ENCODE measurements at places on chromosomes 12 and 14.

DNA sequence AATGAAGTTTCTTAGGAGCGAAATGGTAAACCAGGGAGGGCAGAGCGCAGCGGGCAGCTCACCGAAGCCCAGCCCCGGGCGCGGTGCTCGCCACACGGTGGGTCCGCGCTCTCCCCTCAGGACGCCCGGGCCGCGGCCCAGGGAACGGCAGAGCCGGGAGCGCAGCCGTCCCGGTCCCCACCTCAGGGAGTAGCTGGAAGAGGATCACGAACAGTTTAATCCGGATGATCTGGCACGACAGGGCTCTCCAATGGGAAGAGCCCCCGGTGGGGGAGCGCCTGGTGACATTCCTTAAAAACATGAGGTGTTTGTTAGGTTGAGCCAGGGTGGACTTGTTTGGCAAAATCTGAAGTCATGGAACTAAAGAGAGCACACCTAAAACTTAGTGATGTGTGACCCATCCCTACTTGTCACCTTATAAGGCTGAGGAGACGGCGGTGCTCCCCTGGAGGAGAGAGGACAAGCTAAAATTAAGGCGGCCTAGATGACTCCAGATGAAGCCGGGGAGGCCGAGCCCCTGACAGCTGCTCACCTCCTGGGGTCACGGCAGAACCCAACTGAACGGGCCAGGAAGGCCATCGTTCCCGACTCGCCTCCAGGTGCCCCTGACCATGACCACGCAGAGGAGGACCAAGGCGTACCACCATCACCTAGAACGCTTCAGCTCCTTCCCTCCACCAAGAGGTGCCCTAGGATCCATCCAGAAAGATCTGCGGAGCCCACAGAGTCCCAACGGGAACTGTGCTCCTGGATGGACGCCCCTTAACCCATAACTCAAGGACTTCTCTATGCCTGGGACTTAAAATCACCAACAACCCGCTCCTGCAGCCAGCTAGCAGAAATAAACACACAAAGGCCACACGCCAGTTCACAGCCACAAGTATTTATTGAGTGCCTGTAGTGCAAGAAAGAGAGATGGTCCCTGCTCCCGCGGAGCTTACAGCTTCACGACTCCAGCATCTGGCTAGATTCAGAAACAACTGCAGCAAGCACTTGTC lies 866 bp upstream of the PITPNM2 start:
- DNase-seq, result no peak

GRCh38 chr14:102280376-102280962 lies 24.5 kb downstream of the MOK start:
- DNase-seq, result no peak

DNA sequence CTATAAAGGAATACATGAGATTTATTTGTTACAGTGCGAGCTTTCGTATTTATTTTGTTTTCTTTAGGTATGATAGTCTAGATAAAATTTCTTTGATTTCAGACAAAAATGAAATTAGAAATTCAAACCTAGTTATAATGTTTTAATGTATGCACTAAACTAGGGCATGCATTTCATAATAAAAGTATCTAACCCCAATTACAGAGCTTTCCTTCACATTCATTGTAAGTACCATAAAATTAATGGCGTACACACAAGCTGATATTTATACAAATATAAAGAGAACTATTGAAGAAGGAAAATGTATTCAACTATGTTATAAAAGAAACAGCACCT lies 120.2 kb downstream of the GXYLT1 start:
- DNase-seq, result no peak

DNA sequence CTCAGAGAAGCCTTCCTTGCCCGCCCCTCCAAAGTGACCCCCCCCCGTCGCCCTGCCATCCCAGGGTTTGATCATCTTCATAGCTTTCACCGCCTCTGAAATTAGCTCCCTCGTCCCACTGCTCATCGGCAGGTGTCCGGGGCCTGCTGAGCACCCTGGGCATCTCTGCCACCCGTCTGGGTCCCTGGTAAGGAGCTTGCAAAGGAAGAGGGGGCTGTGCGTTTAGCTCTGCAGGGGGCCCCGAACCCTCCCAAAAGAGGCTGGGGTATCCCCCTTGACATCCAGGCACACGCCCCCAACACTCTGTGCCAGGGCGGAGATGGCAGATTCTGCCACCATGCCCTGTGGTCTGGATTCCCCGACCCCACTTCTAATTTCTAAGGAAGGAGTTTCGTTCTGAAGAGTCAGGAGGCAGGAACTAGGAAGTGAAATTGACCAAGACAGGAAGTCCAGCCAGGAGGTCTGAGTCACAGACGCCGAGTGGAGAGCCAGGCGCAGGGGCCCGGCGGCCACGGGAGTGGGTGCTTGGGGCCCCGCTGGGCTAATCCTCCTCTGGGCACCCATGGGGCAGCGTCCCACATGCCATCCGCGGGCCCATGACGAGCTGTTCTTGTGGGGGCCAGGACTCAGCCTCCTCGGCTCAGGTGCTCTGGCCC lies 95.7 kb downstream of the RFLNA start:
- DNase-seq, result no peak

DNA sequence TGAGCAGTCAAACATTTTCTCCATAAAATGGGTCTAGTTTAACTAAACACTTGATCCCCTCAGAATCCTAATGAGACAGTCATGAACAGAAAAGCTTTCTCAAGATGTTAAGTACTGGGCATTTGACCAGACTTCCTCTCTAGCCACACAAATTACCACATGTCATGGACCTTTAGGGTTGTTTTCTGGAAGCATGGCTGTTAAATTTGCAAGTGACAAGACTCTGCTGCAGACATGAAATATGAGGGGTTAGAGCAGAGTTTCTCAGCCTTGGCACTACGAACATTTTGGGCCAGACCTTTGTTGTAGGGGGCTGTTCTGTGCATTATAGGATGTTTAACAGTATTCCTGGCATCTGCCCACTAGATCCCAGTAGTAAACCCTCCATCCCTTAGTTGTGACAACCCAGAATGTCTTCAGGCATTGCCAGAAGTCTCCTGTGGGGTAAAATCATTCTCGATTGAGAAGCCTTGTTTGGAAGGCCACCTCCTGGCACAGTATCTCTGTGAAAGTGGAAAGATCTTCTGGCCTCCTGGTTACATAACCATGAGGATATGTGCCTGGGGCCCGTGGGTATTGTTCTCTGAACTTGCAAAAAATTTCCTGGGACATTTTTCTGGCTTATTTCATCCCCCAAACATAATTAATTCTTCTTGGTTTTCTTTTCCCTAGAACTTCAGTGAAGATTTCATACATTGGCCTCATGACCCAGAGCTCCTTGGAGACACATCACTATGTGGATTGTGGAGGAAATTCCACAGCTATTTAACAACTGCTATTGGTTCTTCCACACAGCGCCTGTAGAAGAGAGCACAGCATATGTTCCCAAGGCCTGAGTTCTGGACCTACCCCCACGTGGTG lies 4.3 kb downstream of the TMEM106C start:
- no peak for DNase-seq

- DNase-seq, result no peak
Observed at GRCh38 chr14:85223667-85224066, 306.3 kb upstream of the FLRT2 start.

DNA sequence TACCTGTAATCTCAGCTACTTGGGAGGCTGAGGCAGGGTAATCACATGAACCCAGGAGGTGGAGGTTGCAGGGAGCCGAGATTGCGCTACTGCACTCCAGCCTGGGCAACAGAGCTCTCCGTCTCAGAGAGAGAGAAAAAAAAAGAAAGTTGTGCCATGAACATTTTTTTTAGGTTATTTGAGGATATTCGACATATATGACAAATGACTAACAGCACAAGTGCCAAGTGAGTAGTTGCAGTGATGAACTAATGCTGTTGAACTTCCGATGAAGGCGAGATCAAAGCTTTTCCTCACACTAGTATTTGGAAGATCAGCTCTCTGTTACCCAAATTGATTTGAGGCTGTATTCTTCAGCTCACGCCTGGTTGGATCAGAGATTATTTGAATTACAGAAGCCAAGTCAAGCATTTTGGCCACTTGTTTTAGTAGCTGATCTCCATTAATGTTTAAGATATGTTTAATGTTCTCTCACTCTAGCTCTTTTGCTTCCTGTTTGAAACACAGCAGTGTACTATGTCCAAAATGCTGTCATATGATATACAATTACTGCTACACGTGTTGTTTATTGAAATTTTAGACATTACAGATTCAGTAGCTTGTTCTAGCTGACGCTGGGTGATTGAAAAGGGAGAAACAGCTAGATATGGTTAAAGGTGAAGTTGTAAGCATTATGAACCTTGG lies 43.4 kb downstream of the WDR20 start:
- no peak for DNase-seq

GRCh38 chr12:18808221-18808620 lies 70.3 kb downstream of the CAPZA3 start:
- DNase-seq, result no peak

DNA sequence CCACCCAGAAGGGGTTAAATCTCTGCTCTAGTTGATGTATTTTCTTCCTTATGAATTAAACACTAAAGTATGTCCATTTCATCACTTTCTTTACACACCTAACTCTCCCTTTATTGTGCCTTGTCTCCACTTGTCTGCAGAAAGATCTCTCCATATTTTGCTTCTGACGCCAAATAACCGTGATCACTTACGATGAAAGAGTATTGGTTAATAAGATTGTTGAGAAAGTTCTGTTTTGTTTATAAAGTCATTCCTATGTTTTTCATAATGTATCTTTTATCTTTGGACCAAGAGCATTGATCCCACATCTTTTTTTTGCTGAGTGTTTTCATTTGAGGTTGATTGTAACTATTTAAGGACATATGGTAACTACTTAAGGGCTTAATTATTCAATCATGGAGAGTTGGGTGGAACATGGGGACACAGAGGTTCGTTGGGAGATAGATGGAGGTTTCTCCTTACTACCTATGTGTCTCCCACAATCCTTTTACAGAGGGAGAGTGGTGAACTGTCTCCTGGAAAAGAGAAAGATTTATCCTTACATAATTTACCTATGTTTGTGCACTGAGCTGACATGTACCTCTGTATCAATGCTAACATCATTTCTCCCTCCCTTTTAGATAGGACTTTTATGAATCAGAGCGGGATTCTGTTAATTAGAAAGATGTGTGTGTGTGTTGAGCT lies 120.7 kb upstream of the SLC38A2 start:
- DNase-seq, result no peak

DNA sequence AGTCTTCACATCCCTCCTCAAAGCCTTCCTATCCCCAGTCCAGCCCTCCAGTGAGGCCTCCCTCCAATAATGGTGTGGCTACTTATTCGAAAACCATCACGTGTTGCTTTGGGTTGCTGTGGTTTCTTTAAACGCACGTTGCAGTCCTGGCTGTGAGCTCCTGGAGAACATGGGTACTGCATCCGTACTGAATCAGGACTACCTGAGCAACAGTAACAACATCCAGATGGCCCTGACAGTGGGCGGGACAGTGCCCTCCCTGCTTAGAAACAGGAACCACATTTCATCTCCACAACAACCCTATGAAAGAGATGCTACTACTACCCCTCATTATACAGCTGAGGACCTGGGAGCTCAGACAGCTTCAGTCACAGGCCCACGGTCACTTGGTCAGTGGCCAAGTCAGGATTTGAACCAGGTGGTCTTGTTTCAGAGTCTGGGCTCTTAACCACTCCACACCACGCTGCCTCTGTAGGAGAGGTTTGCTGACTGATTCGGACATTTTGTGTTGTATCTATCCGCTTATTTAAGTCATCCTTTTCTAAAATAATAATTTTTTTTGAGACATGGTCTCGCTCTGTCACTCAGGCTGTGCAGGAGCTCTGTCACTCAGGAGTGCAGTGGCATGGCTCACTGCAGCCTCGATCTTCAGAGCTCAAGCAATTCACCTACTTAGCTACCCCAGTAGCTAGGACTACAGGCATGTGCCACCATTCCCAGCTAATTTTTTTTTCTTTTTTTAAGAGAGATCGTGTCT lies 104.8 kb downstream of the DPF3 start:
- no peak for DNase-seq

DNA sequence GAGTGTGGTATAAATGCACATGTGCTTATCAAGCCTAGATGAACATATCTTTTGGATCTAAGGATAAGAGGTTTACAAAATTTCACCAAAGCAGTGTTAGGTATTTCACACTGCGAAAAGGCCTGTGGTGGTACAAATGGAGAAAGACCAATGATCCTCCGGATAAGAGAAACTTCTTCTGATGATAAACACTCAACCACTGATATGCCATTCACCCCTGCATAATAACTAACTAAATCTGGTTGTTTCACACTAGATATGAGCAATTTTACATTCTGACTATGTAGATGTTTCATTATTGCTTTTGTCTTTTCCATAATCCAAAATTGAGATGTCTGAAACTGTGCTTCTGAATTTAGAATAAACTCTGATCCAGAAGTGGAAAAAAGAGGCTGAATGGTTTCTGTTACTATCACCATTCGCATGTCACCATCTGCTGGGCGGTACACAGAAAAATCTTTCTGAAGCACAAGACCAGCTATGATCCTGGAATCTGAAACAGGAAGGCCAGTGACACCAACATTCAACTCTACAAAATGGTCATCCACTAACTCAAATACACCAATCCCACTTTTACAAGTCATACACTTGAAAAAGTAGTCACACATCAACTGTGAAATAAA lies 1.3 kb downstream of the BBS10 start:
- DNase-seq, result no peak

GRCh38 chr12:97211416-97211930 lies 251.1 kb upstream of the RMST start:
- no peak for DNase-seq

DNA sequence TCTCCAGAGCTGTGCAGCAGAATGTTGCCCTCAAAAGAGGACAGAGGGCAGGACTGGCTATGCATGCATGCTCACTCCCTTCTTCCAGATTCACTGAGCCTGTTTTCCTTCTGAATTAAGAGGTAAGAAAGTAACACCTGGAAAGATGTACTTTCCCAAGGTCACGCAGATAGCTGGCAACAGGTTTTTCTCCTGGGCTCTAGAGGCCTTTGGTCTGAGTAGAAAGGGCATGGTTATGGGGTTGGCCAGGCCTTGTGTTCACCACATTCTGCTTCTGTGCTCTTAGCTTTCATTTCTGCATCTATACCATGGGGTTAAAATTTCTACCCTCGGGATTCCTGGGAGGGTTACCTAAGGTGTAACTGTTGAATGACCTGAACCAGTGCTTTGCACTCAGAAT lies 57.5 kb downstream of the RASSF3 start:
- DNase-seq, result no peak

- DNase-seq, result no peak
Observed at GRCh38 chr12:117685110-117685926, 283.5 kb downstream of the KSR2 start.

DNA sequence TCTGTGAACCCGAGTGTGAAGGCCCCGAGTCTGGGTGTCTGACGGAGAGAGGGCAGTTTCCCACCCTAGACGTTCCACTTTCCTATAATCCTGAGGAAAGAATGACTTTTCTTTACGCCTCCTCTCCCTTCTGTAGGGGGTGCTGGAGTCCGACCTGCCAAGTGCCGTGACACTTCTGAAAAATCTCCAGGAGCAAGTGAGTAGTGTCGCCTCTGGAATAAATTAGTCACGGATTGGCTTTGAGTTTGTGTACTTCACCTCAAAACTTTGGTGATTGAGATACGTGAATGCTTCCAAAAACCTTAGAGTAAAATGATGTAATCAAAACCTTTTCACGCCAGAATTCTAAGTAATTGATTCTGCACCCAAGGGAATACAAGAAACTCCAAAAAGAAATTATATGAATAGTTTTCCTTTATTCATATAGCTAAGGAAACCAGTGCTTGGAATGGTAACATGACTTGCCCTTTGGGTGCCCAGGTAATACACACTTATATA lies 452 bp downstream of the NGDN start:
- no peak for DNase-seq

GRCh38 chr12:49515266-49515665 lies 23.6 kb upstream of the KCNH3 start:
- no peak for DNase-seq

GRCh38 chr12:70186436-70186835 lies 56.8 kb upstream of the CNOT2 start:
- no peak for DNase-seq

All from progenitor cell of endocrine pancreas (in vitro differentiated cells).